ENCODE measurements at places on chromosomes 7 and 10.

GRCh38 chr7:111086532-111086931 lies 4.4 kb upstream of the LRRN3 start:
- DNase-seq: no peak

DNA sequence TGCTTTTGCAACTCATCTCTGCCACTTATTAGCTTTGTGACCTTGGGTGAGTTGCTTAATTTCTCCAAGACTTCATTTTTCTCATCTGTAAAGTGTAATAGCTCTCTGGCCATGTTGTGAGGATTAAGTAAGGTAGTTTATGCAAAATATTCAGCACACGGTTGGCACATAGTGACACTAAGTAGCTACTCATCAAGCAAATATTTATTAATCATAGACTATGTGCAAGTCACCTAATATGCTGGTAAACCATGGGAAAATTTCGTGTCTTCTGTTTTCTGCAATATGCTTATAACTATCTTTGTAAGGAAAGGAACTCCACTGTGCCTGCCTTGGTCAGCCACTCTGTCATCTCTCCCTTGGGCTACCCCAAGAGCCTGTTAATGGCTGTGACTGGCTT lies 50.3 kb upstream of the EGR2 start:
- DNase-seq: no peak

DNA sequence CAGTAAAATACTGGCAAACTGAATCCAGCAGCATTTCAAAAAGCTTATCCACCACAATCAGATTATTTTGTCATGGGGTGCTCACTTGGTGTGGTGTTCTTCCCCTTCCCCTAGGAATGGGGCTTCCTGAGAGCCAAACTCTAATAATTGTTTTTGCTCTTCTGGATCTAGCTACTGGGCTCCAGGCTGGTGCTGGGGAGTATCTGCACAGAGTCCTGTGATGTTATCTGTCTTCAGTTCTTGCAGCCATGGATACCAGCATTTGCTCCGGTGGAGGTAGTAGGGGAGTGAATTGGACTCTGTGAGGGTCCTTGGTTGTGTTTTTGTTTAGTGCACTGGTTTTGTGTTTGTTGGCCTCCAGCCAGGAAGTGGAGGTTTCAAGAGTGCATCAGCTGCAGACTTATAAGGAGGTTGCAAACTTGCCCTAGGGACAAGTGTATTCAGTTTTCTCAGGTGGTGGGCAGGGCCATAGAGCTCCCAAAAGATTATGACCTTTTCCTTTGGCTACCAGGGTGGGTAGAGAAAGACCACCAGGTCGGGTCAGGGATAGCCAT lies 308.5 kb upstream of the MAGI2 start:
- no peak for DNase-seq

DNA sequence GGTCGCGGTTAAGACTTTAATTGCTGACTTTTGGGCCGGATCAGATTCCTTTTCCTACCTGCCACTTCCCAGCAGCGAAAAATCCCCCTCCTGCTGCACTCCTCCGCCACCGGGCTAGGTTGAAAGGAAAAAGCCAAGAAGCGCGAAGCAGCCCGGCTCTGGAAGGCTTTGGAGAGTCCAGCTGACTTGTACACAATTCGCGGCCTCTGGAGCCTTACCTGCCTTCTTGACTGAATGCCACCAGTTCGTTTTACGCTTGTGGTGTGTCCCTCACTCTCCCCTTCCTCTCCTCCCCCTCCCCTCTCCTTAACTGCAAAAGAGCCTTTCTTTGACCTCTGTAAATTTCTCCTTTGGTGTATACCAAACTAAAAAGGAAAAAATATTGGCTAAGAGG lies 2.7 kb upstream of the FEZF1 start:
- DNase-seq: no peak

GRCh38 chr7:40493609-40494051 lies 358.8 kb downstream of the SUGCT start:
- DNase-seq: no peak

- DNase-seq: no peak
Measured at GRCh38 chr10:35579726-35580422, 25.3 kb upstream of the GJD4 start.

DNA sequence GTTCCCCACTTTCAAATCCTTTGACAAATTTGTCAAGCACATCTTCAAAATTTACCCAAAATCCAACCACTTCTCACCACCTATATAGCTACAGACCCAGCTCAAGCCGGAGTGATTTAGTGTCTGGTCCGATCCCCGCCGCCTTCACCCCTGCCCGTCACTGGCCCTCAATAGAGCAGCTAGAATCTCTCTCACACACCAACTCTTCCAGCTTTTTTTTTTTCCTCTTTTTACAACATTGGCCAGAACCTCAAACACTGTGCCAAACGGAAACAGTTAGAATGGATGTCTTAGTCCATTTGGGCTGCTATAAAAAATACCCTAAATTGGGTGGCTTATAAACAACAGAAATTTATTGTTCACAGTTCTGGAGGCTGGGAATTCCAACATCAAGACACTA lies 41.1 kb upstream of the TMEM72 start:
- DNase-seq: no peak

DNA sequence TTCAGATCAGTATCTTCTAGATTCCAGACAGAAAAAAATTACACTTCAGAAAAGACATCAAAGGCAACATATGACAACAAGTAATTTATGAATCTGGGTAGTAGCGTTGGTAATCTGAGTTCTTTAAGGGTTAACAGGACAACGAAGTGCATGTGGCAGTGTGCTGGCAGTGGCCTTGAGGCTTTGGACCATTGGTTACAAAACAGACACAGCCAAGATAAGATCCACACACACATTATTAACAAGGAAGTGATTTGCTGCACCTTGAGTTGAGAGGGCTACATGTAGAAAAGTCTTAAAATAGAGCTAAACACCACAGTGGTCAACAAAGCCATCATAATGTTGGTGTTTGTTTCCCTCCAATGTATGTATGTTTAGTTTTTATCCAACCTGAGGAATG lies 40.6 kb downstream of the AKR1D1 start:
- DNase-seq: no peak

- DNase-seq: no peak
Measured at GRCh38 chr7:45325378-45325777, 167.8 kb downstream of the RAMP3 start.

- DNase-seq: peak; percentile 28
Measured at GRCh38 chr7:93092757-93093370, 24.9 kb downstream of the SAMD9 start.

DNA sequence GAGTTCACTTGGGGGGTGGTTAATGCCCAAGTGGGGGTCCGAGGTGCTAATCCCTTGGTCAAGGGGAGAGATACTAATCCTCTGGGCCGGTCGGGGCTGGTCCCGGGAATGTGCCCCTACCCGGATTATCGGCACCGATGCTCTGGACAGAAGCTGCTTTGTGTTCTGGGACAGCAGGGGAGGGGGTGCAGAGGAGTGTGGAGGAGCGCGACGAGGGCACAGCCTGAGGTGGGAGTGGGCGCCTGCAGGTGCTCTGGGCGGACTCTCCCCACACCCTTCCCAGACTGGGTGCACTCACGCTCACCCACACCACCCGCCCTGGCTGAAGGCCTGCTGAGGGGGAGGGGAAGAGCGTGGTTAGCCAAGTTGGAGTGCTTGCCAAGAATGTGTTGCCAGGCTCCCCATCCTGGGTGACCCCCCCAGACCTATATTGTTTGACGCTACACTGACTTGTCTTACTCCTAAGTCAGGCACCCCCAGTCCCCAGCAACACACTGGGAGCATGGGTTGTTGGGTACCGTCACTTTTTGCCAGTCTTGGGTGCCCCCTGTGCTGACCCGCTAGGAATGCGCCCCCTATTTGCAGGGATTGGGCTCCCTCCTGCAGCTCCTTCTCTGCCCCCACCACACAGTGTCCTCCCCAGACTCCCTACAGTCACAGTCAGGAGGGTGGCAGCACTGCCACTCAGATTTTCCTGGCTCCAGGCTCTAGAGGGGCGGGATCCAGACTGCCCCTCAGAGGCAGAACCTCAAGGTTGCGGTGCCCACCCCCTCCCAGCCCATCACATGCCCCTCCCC lies 1.2 kb downstream of the SLC4A2 start:
- DNase-seq: no peak

DNA sequence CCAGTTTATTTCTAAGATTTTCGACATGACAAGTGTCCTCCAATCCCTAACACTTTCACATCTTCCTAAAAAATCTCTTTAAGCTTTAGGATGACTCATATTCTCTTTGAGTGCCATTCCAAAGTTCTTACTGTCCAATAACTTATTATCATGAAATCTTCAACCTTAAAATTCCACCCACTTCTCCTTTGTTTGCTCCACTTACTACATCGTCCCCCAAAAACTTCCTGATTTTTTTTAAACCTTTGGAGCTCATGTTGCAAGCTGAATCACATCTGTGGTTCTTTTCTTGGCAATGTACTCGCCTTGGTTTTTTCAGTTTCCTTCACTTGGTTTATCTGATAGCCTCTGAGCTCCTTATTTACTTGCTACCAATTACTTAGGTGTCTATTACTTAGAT lies 39.2 kb upstream of the JCAD start:
- DNase-seq: peak; percentile 19

GRCh38 chr10:49279015-49279880 lies 19.7 kb upstream of the C10orf71 start:
- no peak for DNase-seq

DNA sequence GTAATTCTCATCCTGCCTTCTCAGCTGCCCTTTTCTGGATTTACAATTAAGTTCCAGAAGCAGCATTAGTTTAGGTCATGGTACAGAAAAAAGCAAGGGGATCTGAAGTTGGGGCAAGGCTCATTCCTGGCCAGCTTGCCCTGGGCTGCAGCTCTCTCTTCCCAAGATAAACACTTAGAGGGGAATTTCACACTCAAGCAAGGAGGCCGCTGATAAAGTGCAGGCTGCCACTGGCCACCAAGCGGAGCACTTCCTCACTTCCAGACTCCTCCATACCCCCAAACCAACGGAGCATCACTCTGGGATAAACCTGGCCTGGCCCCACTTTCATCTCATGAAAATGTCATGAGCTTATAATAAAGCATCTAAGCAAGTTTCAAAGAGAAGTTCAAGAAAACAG lies 445.5 kb upstream of the MKI67 start:
- DNase-seq: no peak

DNA sequence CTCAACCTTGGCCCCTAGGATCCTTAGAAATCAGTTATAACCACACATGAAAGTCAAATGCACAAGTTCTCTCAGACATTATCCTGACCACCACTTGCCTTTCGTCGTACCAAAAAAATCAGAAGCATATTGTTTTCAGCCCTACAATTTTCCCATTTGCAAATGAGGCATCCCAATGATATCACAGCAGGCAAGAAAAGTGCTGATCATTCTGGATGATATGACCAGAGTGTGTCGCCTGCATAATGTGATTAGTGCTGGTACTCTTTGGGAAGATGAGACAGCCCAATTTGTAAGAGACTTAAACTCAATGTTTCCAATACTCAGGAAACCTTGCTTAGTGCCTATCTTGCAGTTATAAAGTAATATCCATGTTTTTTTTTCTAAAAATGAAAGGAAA lies 168.0 kb downstream of the SORCS1 start:
- no peak for DNase-seq

GRCh38 chr7:36490419-36490830 lies 100.8 kb downstream of the ANLN start:
- DNase-seq: no peak

- DNase-seq: peak; percentile 53
Measured at GRCh38 chr7:102304668-102305067, 18.0 kb downstream of the SH2B2 start.

- DNase-seq: no peak
Measured at GRCh38 chr10:60465801-60466200, 76.1 kb upstream of the ANK3 start.

DNA sequence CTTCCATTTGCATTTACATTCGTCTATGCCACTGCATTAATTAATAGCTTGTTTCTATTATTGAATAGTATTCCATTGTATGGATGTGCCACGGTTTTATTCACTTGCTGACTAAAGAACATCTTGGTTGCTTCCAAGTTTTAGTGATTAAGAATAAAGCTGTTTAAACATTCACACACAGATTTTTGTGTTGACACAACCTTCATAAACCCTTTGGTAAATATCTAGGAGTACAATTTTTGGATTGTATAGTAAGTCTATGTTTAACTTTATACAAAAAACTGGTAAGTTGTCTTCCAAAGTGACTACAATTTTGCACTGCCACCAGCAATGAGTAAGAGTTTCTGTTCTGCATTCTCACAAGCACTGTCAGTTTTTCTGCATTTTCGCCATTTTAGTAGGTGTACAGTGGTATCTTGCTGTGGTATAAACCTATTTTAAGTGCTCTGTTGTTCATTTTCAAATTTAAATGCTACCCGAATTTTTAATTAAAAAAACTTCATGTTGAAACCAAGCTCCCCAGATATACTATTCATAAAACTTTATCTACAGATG lies 121.4 kb downstream of the RNF133 start:
- DNase-seq: no peak

- no peak for DNase-seq
Measured at GRCh38 chr10:114061148-114061547, 17.5 kb downstream of the ADRB1 start.

DNA sequence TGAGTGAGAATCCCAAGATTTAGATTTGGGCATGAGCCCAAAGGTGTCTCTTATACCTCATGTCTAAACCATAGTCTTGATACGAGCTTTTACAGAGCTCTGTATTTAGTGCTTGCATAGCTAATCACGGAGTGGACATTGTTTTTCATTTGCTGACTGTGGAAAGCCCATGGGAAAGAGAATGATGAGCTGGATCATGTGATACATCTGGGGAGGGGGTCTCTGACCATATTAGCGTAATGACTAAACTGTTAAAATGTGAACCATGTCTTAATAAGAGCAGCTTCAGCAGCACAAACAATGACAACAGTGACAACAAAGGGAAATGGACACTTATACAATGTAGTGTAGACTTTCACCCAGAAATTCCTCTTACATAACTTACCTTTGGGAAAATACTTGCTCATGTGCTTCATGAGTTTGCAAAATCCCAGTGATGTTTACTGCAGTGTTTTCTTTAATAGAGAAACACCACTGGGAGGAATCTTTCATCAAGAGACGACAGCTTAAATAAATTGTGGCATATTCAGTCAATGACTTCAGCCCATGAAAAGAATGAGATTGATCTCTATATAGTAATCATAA lies 44.0 kb upstream of the ITGB1 start:
- no peak for DNase-seq

- no peak for DNase-seq
Measured at GRCh38 chr10:117553142-117553814, 10.7 kb downstream of the EMX2 start.

DNA sequence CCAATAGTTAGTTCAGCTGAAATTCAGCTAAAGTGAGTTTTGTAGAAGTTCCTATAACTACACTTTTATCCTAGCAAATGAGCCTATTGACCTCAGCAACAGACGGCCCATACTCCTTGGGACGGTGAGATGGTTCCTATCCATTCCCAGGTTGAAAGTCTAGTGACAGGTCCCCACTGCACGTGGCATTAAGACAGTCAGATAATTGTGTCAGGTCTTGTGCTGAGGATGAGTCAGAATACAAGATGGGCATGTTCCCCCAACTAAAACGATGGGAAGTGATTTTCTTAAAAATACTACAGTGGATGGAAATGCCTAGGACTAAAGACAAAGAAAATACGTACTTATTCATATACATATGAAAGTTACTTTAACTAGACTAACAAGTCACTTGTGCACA lies 2.1 kb downstream of the CAV1 start:
- no peak for DNase-seq

All from kidney capillary endothelial cell (primary cell).